ENCODE measurements at places on chromosomes 12 and 14.
A peak's percentile ranks its signal among the peaks of the same experiment; 100 is the strongest.

DNA sequence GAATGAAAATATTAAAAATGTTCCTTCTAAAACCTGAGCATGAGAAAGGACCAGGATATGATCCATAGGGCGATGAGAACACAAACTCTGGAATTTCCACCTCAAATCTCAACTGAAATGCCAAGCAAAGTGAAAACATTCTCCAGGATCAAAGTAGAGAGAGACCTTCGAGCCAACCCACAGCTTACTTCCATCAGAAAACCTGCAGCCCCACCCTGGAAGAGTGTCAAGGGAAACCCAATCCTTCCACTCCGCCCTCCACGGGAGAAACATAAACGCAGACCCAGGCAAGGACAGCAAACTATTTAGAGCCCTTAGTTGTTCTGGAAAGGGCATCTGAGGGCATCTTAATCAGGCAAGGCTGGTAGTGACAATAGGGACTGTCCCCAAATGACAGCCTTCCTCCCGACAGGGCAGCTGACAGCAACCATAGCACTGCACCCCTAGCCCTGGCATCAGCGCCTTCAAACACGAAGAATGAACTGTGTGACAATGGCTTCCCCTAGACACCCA lies 21.8 kb downstream of the SLC15A4 start:
- DNase-seq: peak; percentile 57

DNA sequence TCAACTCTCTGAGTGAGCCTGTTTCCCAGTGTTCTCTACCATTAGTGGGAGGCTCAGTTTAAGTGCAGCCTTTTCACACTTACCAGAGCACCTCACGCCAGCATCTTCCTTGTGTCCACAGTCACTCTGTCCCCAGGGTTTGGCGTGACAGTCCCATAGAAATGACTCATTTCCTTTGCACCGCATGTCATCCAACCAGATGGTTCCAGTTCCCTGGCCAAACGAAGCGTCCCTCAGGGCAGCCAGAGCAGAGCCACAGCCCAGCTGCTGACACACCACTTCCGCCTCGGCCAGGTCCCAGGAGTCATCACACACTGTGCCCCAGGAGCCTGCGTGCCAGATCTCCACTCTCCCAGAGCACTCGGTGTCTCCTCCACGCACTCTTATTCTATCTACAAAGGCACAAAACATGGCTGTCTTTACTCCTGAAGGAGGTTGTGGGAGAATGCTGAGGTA lies 65.4 kb downstream of the ACSM4 start:
- peak; percentile 5 for DNase-seq

GRCh38 chr14:85528080-85528896 lies 1.7 kb upstream of the FLRT2 start:
- DNase-seq: peak; percentile 95

GRCh38 chr12:27542628-27543027 lies 18.6 kb downstream of the PPFIBP1 start:
- DNase-seq: peak; percentile 93

GRCh38 chr14:74620497-74620921 lies 8.5 kb upstream of the LTBP2 start:
- DNase-seq: peak; percentile 87

GRCh38 chr14:100416081-100416680 lies 93.0 kb downstream of the SLC25A47 start:
- no peak for DNase-seq

DNA sequence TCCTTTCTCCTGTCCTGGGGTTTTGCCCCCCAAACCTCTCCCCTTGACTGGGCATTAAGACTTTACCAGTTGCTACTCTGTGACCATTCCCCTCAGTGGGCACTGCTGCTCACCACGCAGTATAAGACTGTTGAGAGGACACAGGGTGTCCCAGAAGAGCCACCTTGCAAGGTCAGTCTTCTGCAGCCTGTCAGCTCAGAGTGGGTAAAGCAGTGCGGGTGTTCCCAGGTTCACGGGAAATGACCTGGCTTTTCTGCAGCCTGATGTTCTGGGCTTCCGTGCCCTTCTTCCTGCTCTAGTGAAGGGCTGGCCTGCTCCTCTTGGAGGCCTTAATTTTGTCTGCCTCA lies 34.2 kb downstream of the KCNA1 start:
- no peak for DNase-seq

- DNase-seq: peak; percentile 87
These were observed 37.7 kb upstream of the DUSP6 start for GRCh38 chr12:89389755-89390661.

GRCh38 chr12:100268835-100269564 lies 2.0 kb downstream of the SCYL2 start:
- peak; percentile 16 for DNase-seq

- no peak for DNase-seq
These were observed 23.9 kb downstream of the FAM181A start for GRCh38 chr14:93950948-93951634.

DNA sequence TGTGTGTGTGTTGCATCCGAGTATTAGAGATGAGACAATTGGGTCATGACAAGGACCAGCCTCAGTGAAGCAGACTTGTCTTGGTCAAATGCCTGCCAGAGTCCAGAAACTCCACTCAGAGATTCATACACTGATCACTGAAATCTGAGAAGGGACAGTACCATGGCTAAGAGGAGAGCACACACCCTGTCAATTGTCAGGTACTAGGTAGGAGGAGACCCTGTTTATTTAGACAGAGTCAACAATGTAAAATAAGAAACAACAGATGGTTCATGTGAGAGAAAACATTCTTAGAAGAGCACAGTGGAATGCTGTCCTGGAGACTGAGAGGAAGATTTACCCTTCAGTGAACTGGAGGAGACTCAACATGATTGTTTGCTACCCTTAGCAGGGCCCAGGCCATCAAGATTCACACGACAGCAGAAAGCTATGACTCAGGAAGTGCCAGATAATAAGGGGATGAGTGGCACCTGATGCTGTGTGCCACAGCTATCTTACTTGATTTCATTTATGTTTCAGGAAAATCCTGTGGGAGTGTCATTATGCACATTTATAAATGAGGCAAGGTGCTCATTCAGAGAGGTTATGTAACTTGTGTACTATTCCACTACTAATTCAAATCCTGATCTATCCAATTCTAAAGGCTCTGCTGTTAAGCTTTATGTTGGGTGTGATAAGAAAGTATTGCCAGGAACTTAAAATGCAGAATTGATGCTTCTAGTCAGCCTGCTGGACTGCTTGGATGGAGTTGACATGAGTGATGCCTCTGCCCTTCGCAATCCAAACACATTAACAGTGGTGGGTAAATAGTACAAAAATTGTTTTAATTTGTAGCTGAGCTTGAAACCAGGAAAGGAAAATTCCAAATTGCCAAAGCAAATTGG lies 136.6 kb upstream of the NEDD1 start:
- no peak for DNase-seq

GRCh38 chr12:51722431-51722830 lies 126.1 kb downstream of the FIGNL2 start:
- DNase-seq: no peak

- DNase-seq: peak; percentile 75
These were observed 218.1 kb downstream of the MSRB3 start for GRCh38 chr12:65496617-65497016.

- DNase-seq: no peak
These were observed 74.6 kb downstream of the GCH1 start for GRCh38 chr14:54828037-54828436.

DNA sequence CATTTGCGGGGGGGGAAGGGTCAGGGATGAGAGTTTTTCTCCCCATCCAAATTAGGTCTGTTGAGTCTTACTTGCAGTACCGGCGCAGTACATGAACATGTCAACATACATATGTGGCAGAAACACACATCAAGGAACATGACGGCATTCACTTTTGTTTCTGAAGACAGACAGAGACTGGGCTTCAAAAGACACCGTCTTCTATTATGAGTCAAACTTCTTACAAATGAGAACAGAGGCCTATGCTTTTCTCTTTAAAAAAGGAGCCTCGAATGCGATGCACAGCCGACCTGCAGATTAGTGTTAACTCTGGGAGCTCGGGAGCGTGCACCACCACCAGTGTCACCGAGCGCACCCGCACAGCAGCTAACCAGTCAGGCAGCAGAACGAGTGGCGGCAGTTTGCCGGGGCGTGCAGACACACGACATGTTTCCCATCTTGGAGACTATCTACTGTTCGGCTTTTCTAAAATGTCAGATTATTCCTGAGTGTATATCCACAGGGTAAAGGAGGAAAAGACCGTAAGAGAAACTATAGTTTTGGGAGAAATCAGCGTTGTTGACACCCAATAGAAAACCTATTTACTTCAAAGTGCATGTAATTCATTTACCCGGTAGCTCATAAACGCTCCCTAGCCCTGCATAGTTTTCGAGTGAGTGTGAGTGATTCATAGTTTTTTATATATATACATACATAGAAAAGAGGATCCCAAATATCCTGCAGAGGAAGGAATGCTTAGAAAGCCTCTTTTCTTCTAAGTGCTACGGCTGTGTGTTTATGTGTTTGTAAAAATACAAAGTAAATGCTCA lies 33.0 kb downstream of the UBR7 start:
- DNase-seq: peak; percentile 53

- no peak for DNase-seq
These were observed 991.9 kb downstream of the TMEM121 start for GRCh38 chr14:106518054-106518943.

GRCh38 chr12:96487634-96488033 lies 1.7 kb upstream of the CFAP54 start:
- DNase-seq: no peak
